CD4-positive, alpha-beta T cell treated with Interleukin-17A for 4 hours (primary cell): ENCODE measurements at places on chromosomes 4 and X.

GRCh38 chr4:67573193-67573592 is 14.7 kb downstream of the STAP1 start:
- DNase-seq: peak; percentile 16

- no peak for DNase-seq
Observed at GRCh38 chr4:60989141-60989540, 211.0 kb upstream of the ADGRL3 start.

DNA sequence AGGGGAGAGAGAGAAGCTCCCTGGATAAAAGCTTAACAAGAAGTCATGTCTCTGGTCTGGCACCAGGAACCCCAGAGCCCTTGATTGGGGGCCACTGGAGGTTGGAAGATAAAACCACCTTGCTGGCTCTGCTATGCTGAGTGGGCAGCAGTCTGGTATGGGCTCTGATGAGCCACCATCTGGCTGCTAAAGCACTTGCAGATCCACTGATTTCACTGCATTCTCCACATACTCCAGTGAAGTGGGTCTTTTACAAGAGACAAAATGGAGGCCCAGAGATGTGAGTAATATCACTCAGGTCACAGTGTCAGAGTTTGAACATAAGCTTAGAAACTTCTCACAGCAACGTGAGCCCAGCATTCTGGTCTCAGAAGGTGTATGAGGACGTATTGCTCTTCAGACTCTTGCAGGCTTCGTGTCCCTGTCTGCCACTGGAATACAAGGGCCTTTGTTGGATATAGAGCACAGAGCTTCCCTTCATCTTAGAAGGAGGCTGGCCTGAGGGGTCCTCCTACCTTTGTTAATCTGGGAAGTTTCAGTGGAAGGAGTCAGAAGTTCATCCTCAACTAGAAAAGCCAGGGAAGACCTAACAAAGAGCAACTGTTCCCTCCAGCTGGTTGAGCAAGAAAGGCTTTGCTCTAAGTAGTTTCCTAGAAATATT is 11.8 kb downstream of the CLDN2 start:
- DNase-seq: no peak

DNA sequence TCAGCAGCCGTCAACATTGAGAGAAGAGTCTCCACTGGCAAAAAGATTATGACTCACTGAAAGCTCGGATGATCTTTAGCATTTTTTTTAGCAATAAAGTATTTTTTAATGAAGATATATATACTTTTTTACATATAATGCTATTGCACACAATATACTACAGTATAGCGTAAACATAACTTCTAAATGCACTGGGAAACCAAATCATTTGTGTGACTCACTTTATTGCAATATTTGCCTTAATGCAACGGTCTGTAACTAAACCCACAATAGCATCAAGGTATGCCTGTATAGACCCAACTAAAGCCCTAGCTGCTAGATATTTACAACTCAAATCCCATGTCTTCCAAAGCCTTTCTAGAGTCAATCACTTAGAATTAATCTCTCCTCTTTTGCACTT is 52.3 kb upstream of the EDNRA start:
- DNase-seq: no peak

- DNase-seq: no peak
Observed at GRCh38 chr4:5463936-5464650, 244.3 kb downstream of the EVC2 start.

- DNase-seq: no peak
Observed at GRCh38 chr4:53151489-53151788, 214.4 kb downstream of the SCFD2 start.

- no peak for DNase-seq
Observed at GRCh38 chr4:2599304-2599654, 62.8 kb downstream of the FAM193A start.

DNA sequence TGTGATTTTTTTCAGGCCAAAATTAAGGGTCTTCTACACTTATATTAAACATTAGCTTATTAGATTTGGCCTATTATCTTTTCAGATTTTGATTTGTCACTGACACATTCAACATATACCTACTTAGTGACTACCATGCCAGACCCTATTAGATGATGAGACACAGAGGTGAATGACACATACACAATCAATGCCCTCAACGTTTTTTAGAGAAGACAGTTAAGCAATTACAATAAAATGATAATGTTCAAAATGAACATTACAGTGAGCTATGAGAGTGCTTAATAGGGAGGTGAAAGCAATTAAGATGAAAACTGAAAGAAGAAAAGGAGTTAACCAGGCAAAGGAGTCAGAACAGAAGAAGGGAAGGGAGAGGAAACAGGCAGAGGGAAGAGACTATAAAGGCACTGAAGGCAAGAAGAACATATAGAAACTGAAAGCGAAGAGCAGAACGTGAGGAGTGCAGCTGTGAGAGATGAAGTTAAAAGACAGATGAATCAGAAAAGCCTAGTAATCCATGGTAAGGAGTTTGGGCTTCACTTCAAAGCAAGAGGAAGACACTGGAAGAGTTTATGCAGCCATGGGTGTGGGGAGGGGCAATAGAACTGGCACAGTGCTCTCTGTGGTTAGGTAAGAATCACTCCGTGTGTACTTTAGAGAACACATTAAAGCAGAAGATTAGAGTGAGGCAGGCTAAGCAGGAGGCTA is 119.0 kb downstream of the REELD1 start:
- DNase-seq: no peak

DNA sequence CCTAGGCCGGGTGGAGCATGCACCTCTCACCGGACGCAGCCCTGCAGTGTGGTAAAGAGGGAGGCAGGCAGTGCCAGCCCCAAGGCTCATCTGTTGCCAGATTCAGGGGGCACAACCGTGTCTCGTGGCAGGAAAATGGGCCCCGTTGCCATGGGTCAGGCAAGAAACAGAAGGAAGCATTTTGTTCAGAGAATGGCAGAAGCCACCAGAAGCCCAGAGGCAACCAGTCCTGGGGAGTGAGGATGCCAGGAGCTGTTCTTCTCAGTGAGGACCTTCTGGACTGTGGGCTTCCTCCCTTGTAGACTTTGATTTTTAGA is 12.5 kb upstream of the UVSSA start:
- no peak for DNase-seq

GRCh38 chr4:36944232-36944631 is 300.3 kb upstream of the NWD2 start:
- DNase-seq: no peak

DNA sequence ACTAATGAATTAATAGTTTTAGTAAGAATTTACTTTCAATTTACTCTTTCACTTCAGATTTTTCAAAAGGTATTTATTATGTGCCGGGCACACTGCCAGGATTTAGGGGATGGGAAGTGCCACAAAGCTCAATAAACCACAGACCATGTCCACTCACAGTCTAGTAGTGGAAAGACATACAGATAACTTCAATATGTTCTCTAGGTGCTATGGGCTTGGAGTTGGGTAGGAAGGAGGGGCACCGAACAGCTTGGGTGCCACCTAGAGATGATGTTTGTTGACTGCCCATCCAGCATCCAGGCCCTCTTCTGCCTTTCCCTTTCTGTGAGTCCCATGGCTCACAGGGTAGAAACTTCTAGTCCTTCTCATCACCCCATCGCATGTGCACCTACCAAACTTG is 17.8 kb downstream of the MFAP3L start:
- no peak for DNase-seq

DNA sequence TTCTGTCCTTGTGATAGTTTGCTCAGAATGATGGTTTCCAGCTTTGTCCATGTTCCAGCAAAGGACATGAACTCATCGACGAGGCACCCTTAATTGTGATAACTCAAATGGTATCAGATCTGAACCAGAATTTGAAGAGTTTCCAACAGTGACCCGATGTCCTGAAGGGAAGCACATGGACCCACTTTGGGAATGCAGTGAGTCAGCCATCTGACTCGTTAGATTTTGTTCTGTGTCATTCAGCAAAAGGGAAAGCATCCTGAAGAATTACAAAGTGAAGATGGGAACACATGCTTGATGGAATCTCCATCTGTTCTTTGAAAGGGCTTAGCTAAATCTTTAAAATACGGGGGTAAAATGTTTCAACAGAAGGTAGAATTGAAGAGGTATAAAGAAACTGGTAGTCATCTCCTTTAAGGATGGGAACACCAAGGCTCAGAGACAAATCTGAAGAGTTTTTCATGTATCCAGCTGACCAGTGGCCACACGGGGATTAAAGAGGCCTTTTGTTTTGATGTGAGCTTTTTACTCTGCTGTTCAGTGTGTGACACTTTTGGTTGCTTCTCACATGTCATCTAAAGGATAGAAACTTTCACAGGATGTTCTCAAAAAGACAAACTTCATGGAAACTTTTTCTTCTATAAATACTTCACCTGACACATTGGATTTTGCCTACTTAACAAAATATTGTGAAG is 393.8 kb downstream of the INPP4B start:
- DNase-seq: no peak

DNA sequence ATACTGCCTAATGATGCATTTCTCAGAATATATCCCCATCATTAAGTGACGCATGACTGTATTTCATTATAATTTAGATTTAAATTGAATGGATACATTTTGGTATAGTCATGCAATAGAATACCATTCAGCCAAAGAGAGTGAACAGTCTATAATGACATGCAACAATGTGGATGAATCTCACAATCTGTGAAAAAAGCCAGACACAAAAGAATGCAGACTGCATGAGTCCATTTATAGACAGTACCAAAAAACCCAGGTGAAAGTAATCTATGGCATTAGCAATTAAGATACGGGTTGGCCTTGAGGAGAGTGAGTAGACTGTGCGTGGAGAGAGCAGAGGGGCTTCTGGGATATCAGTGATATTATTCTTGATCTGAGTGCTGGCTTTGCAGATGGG is 239.7 kb upstream of the PGRMC2 start:
- no peak for DNase-seq

- no peak for DNase-seq
Observed at GRCh38 chrX:13894888-13895565, 78.1 kb upstream of the GPM6B start.

DNA sequence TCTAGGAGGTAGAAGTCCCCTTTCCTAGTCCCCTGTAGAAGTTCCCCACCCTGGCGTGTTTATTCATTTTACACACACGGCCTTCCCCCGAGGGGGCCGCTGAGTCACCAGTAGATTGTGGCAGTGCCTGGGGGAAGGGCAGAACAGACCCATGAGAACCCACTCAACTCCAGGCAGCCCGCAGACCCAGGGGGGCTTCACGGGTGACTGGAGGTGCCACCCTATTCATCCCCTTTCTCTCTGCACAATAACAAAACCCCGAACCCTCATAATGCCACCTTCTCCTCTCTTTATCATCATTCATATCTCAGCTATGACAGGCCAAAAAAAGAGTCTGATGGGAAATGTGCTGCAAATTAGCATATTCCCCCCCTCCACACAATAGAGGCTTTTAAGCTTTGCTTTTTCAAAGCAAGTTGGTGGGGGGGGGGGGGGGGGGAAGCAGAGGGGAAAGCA is 20.4 kb upstream of the GPM6B start:
- no peak for DNase-seq

GRCh38 chr4:4384837-4385236 is 2.1 kb upstream of the NSG1 start:
- DNase-seq: peak; percentile 28

- no peak for DNase-seq
Observed at GRCh38 chrX:15797707-15798106, 7.4 kb downstream of the ZRSR2 start.

DNA sequence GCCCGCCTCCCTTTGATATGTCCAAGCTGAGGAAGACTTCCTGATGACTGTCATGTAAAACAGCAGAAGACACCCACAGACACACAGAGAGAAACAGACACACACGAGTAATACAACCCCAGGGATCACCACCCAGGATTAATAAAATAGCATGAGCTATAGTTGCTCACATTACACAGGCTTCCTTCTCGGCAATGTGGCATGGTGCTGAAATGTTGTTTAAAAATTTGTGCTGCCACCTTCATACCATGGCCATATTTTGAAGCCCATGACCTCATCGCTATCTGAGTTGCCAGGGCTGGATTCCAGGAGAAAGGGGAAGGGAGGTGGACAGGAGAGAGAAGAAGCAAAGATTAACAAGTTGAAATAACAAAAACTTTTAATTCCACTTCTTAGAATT is 111.7 kb downstream of the SYNPO2 start:
- no peak for DNase-seq
